ENCODE measurements at places on chromosomes 13 and 19.

DNA sequence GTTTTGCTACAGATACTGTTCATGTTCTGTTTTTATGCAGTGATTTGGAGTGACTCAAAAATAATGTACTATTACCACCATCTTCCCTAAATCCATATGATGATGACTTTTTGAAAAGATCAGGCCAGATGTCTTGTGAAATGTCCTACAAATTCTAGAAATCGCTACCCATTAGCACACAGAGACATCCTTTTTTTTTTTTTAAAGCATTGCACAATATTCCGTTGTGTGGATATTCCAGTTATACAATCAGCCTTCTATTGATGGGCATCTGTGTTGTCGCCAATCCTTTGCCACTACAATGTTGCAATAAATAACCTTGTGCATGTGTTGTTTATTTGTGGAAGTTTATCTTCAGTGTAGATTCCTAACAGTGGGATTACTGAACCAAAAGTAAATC lies 24.5 kb downstream of the ZDHHC20 start:
- H3K27ac ChIP-seq = peak overlapping the region; percentile 58
- no peak overlapping the region for H3K4me3 ChIP-seq
- no peaks in the 10 kb centered on the region for H3K36me3 ChIP-seq
- peaks cover 7% of the 10 kb centered on the region for H3K4me1 ChIP-seq

- no peaks in the 10 kb centered on the region for H3K36me3 ChIP-seq
- peaks cover 16% of the 10 kb centered on the region for H3K4me1 ChIP-seq
- H3K27ac ChIP-seq = peak overlapping the region; percentile 94
- peak overlapping the region; percentile 65 for H3K4me3 ChIP-seq
Measured at GRCh38 chr13:80339563-80339911, 1.4 kb downstream of the SPRY2 start.

- H3K27me3 ChIP-seq = no peaks in the 10 kb centered on the region
- H3K27ac ChIP-seq = no peak overlapping the region
- DNase-seq = no peak
- no peaks in the 10 kb centered on the region for H3K36me3 ChIP-seq
- no peak overlapping the region for H3K4me3 ChIP-seq
Measured at GRCh38 chr13:104477261-104477660, 1411.0 kb upstream of the SLC10A2 start.

- no peaks in the 10 kb centered on the region for H3K36me3 ChIP-seq
- peak overlapping the region; percentile 53 for H3K27ac ChIP-seq
- peaks cover 6% of the 10 kb centered on the region for H3K4me1 ChIP-seq
- peak overlapping the region; percentile 53 for H3K4me3 ChIP-seq
Measured at GRCh38 chr19:48492925-48493717, 18.5 kb downstream of the LMTK3 start.

DNA sequence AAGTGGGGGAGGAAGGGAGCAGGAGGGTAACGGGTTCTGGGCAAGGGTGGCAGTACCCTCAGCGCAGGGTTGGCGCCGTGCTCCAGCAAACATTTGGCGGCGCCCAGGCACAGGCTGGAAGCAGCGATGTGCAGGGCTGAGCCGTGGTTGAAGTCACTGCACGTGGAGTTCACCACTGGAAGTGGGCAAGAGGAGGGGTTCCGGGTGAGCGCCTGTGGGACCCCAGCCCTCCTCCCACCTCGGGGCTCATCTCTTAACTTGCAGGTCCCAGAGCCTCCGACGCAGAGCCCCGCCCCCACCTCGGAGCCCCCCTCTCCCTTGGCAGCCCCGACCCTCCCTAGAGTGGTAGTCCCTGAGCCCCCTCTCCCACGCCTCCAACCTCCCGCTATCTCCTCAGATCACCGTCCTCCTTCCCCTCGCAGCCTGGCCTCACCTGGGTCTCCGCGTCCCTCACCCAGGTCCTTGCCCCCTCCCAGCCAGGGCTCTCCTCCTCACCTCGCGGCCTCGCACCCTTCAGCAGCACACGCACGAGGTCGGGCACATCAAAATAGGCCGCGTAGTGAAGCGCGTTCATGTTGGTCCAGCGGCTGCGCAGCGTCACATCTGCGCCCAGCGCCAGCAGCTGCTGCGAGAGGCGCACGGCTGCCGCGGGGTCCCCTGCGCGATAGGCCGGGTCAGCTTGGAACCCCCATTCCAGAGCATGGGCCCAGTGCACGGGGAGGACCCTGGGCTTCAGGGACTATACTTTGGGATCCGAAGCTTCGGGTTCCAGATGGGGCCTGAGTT lies 6.4 kb downstream of the CLIP3 start:
- no peaks in the 10 kb centered on the region for H3K36me3 ChIP-seq
- H3K27me3 ChIP-seq = no peaks in the 10 kb centered on the region
- peak overlapping the region; percentile 13 for H3K4me3 ChIP-seq
- H3K4me1 ChIP-seq = no peaks in the 10 kb centered on the region
- H3K27ac ChIP-seq = no peak overlapping the region

DNA sequence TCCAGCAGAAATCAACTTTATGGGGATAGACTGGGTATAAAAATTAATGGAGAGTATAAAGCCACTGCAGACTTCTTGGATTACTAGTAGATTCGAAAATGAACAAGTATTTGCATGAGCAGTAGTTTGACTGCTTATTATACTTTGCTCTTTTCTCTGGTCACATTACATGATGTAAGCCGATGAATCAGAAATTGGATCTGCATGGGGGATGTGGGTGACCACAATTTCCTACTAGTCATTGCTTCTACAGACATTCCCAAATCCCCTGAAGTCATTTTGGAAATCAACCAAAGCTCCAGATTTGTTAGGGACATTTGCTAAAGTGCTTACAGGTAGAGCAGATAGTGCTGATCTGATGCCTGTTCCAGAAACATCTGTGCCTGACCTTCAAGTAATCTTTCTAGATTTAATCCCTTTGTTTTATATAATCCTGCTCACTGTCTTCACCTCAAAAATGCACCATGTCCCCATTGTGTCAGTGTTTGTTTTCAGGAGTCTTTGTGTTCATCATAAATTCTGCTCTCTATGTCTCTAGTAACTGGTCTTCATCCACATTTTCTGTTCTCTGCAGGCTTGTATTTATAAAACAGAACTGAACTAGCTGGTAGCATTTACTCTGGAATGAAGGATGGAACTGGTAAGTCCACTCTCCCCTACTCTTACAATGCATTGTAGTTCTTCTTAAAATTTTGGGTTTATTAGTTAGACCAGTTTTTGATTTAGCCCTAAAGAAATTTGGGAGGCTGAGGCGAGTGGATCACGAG lies 201.5 kb upstream of the CSNK1A1L start:
- no peaks in the 10 kb centered on the region for H3K27me3 ChIP-seq
- H3K36me3 ChIP-seq = no peaks in the 10 kb centered on the region
- no peaks in the 10 kb centered on the region for H3K4me1 ChIP-seq
- DNase-seq = no peak
- H3K27ac ChIP-seq = no peak overlapping the region

- no peak overlapping the region for H3K27ac ChIP-seq
- no peaks in the 10 kb centered on the region for H3K27me3 ChIP-seq
- H3K36me3 ChIP-seq = no peaks in the 10 kb centered on the region
- peaks cover 6% of the 10 kb centered on the region for H3K4me1 ChIP-seq
- no peak overlapping the region for H3K4me3 ChIP-seq
- DNase-seq = no peak
Measured at GRCh38 chr13:33615436-33615835, 202.5 kb upstream of the RFC3 start.

GRCh38 chr13:41944229-41944628 lies 16.7 kb downstream of the VWA8 start:
- no peaks in the 10 kb centered on the region for H3K36me3 ChIP-seq
- H3K27me3 ChIP-seq = no peaks in the 10 kb centered on the region
- no peak for DNase-seq
- H3K4me1 ChIP-seq = no peaks in the 10 kb centered on the region
- no peak overlapping the region for H3K27ac ChIP-seq

GRCh38 chr13:103236213-103236612 lies 170.0 kb upstream of the SLC10A2 start:
- no peak overlapping the region for H3K4me3 ChIP-seq
- DNase-seq = no peak
- no peaks in the 10 kb centered on the region for H3K36me3 ChIP-seq
- H3K4me1 ChIP-seq = no peaks in the 10 kb centered on the region
- H3K27ac ChIP-seq = no peak overlapping the region

- no peak overlapping the region for H3K4me3 ChIP-seq
- peaks cover 2% of the 10 kb centered on the region for H3K4me1 ChIP-seq
- no peak overlapping the region for H3K27ac ChIP-seq
Measured at GRCh38 chr13:97574926-97575325, 141.0 kb downstream of the RAP2A start.

- no peaks in the 10 kb centered on the region for H3K36me3 ChIP-seq
- no peaks in the 10 kb centered on the region for H3K27me3 ChIP-seq
- H3K4me1 ChIP-seq = peaks cover 6% of the 10 kb centered on the region
- H3K27ac ChIP-seq = peak within 1 kb of the TSS; percentile 98
Measured at GRCh38 chr13:114281351-114282040, at the start of gene UPF3A. Gene UPF3A (plus strand): TSS chr13:114281601. CDS start chr13:114281640, 39 bp downstream.

- no peak overlapping the region for H3K4me3 ChIP-seq
- H3K36me3 ChIP-seq = no peaks in the 10 kb centered on the region
- no peak overlapping the region for H3K27ac ChIP-seq
- H3K4me1 ChIP-seq = peaks cover 17% of the 10 kb centered on the region
- DNase-seq = no peak
- no peaks in the 10 kb centered on the region for H3K27me3 ChIP-seq
Measured at GRCh38 chr19:5052515-5052914, 83.6 kb downstream of the KDM4B start.

All from testis (tissue), 5 donors.